H1 (cell line): ENCODE measurements at places on chromosomes 4 and X.

GRCh38 chr4:89295415-89295927 is 12.1 kb downstream of the GPRIN3 start:
- DNase-seq, result no peak

DNA sequence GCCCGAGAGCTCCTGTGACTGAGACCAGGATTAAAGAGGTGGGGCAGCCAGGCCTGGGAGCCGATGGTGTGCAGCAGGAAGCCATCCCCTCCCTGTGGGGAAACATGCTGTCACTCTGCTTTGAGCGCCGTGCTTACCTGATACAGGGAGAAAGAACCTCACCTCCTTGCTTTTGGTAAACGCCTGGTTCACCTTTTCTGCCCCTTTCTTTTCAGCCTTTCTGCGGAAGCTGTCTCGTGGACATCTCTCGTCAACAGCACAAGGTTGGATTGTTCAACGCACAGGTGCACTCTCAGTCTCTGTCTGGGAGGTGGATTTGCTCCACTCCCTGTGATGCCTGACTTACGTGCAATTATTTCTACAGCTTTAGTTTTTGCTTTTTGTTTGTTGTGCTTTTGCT is 12.0 kb downstream of the ZFYVE28 start:
- no peak for DNase-seq

GRCh38 chrX:149845385-149845784 is 35.6 kb upstream of the MAGEA8 start:
- DNase-seq, result no peak

DNA sequence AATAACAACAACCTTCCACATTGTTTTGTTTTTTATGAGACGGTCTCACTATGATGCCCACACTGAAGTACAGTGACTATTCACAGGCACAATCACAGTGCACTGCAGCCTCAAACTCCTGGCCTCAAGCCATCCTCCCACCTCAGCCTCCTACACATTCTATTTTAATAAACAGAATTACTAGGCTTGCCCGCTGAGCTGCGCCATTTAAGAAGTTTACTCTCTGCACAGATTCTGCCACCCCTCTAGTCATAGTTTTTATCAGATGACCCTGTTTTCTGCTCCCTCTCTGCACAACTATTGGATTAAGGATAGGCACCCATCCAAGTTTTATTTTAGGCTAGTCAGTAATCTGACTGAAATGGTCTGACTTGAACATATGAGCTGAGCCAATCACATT is 11.3 kb upstream of the COX18 start:
- DNase-seq, result no peak

DNA sequence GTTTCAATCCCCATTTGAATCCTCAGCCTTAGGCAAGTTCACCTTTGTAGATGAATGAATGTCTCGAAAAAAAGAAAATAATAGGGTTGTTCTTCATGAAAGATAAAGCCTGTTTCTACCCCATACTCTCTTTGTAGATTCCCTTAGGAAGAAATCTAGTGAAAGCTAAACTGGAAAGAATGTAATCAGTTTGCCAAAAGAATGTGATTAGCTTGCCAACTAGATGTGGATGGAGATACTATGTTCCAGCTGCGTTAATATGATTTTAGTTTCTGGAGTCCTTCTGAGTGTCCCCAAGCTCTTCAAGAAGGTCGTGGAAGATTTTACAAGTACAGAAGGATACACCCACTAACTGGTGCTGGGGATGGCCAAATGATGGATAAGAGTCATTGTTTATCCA is 162.3 kb upstream of the EDNRA start:
- DNase-seq, result no peak

GRCh38 chr4:164550989-164551712 is 202.8 kb upstream of the SMIM31 start:
- no peak for DNase-seq

DNA sequence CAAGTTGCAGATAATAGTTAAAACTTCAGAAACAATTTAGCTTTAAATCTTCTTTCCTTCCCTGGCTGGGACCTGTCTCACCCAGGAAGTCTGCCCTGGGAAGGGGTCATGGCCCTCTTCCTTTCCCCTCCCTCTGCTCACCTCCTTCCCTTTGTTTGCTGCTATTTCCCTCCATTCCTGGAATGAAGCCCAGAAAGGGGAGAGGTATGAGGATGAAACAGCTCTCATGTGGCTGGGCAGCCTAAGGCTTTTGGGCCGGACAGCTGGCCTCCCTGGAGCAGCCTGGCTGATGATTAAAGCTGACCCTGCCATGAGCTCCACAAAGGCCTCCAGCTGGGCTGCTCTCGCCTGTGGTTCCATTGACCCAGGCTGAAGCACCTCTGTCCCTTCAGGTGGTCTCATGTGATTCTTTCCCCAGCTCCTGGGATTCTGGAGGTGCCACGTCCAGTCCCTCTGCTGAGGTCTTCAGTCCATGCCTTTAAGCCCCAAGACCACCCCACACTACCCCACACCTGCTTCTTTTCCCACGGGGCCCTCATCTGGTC is 202.1 kb downstream of the PTTG2 start:
- DNase-seq, result no peak
